ENCODE measurements at places on chromosomes 5 and 9.

DNA sequence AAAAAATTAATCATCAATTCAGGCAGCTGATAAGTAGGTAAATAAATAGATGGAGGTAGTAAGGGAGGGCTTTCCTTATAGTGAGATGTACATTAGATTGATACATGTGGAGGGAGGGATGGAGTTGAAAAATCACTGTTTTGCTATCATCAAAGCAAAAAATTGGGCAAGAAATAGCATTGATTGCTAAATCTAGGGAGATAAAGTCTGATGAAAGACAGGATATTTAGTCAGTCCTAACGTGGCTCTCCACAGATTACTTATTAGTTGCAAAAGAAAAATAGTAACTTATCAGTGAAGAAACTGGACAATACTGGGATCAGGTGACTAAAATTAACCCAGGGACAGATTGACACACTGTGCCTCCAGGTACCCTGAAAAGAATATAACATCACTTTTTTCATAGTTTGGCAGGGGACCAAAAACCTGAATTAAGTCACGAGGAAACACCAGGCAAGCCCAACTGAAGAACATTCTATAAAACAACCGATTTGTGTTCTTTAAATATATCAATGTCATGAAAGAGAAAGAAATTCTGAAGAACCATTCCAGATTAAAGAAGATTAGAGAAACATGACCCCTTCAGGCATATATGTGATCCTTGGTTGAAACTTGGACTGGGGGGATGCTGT, 27.1 kb upstream of the GOLPH3 start:
- DNase-seq = no peak

DNA sequence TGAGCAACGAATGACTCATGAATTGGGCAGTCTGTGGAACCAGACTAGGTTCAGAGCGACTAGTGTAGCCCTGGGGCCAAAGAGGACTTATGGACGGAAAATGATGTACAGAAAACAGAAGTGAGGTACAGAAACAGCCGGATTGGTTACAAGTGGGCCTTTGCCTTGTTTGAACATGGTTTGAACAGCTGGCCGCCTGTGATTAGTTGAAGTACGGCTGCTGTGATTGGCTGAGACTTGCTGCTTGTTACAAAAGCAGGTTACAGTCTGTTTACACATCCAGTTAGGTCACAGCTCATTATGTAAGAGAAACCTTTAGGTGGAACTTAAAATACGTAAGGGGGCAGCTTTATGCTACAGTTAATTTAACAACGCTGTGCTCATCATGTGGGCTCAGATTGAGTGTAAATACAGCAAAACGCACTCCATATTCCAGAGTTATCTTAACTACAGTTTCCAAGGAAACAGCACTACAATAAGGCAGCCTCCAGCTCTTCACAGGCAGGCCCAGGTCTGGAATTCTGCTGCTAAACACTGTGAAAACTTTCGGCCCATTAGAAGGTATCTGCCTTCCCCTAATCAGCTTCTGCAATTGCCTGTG, 6.5 kb downstream of the AMACR start:
- DNase-seq = no peak

DNA sequence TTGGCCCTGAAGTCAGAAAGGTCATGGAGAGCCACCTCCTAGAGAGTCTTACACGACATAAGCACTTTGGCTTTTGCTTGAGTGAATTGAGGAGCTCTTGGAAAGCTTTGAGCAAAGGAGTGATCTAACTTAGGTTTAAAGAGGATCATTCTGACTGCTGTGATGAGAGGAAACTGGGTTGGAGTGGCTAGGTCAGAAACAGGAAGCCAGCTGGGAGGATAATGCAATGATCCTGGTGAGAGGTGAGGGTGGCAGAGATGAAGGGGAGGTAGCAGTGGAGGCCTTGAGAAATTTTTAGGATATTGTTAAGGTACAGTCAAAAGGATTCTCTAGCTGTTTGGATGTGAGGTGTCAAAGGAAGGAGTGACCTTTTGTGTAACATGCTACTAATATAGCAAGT, 32.2 kb upstream of the ROPN1L start:
- DNase-seq = no peak

DNA sequence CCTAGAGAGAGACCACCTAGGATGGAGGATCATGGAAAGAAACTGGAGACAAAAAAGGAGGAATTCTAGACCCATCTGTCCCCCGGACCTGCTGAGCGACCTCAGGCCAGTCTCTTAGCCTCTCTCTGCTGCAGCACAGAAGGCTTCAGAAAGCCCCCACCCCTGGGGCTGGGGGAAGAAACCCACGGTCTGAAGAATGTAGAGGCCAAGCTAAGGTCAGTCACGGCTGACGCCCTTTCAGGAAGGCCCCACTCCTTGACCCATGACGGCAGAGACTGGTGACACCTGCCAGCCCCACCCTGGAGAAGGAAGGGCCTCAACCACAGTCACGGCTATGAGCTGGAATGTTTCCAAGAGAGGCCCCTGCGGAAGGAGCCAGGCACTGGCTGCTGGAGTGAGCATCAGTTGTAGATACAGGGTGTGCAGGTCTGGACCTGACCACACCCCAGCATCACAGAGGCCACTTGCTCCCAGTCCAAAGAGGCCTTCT, 120.5 kb upstream of the BOD1 start:
- DNase-seq = no peak

DNA sequence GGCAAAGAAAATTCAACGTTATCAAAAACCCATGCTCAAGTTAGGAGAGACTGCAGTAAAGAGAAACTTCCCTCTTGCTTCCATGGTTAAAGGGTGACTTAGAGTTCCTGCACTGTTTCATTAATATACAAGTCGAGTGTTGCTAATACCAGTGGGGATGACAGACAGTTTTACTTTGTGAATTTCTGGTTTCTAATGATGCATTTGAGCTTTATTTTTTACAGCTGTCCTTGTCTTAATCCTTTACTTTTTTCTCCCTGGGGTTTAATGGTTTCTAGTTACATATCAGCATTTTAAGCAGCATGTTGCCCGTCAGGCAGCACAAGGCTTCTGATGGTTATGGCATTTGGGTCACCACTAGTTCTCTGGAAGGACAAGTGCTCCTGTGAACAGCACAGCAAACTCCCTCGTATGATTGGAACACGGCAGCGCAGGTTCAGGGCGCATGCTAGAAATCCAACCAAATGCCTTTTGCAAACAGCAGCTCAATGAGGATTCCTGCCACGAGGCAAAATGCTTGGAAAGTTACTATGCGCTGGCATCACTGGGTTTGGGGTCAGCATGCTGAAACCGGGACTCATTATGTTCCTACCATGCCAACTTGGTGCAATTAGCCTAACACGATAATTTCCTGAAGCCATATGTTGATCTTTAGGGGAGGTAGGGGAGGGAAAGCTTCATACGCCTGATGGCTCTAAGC, 463.8 kb downstream of the BNC2 start:
- no peak for DNase-seq

- DNase-seq = no peak
Observed at GRCh38 chr5:12614608-12615007, 710.4 kb upstream of the CTNND2 start.

DNA sequence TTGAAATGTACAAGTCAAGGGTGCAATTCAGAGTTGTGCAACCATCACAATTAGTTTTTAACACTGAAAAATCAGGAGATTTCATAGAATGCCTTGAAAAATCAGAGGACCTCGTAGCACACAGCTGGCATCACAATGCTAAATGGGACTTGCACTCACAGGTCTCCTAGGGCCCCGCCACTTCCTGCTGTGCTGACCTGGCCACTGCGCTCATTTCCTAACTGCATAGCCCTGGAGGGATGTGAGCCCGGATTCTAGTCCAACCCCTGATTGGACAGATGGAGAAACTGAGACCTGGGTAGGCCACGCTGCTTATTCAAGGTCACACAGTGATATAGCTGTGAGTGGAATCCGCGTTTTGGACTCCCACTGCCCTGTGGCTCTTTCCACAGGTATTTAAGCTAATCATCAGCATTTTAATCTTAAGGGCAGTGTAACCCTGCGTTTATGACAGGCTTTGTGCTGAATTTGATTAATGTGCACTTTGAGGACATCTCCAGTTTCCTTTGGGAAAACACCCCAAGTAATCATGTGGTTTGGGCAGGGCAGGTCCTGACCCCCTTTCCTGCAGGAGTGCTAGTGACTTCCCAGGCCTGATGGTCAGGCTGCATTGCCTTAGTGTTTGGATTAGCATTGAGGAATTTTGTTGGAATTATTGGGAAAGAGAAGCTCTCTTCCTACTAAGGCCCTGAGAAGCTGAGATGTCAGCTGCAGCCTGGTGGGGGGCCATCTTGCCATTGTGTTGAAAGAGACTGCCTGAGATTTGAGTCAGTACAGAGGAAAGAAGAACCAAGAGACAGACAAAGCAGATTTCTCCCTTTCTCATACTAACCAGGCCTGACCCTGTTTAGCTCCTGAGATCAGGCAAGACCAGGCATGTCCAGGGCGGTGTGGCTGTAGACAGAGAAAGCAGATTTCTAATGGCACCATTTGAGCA, 36.2 kb downstream of the STC2 start:
- DNase-seq = no peak

DNA sequence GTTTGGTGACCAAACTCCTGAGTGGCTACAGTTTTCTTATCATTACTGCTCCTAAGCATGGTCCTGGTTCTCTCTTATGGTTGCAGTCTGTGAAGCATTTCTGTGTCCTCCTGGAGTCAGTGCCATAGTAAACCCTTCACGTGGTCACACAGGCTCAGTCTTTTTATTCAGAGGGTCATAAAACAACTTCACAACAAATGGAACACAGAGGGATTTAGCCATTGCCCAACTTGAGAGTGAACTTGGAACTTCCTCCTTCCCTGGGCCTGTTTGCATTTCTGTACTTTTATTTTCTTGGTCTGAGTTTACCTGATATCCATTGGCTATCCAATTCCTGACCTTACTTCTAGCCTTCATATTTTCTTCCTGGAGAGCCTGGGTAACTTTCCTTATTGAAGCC, 144.9 kb downstream of the CCDC192 start:
- no peak for DNase-seq

GRCh38 chr5:27788184-27788583, 749.8 kb upstream of the CDH9 start:
- DNase-seq = no peak

GRCh38 chr9:96612105-96612965, 7.3 kb downstream of the CDC14B start:
- DNase-seq = no peak

DNA sequence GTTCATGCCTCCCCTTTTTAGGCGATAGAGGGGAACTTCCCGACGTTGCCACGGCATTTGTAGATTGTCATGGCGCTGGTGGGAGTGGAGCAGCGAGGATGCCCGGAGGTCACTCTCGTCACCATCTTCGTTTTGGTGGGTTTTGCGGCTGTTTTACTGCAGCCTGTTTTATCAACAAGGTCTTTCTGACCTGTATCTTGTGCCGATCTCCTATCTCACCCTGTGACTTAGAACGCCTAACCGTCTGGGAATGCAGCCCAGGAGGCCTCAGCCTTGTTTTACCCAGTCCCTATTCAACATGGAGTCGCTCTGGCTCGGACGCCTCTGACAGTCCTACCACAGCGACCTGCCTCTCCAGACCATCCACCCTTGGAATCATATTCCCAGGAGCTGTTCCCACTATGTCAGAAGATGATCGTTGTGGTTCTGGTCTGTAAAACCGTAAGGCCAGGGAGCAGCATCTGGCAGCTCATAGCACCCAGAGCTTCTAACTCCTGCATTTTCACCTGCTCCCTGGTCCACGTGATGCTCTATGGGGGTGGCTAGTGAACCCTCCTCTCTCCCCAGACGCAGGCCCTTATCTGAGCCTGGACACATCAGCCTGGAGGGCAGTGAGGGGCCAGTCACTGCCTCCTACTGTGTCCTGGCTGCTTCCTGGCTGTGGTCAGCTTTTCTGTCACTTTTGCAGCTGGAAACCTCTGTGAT, 35.1 kb upstream of the CLK4 start:
- no peak for DNase-seq

GRCh38 chr5:91306497-91306896, 76.6 kb downstream of the ARRDC3 start:
- no peak for DNase-seq

DNA sequence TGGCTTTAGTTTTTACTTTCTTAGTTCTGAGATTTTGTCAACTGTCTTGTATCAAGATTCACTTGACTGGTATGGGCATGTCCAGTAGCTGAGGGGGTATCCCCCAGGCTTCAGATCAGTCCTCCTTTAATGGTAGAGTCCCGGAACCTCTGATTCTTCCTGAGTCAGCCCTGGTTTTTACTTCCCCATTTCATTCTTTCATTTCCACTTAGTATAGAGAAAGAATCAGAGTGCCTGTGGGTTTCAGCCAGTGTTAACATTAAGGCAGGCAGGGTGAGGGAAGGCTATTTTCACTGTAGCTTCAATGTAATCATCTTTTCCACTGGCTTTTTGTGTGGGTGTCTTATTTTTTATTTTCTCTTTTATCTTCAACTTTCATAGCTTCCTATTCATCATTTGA, 8.3 kb upstream of the COMMD10 start:
- DNase-seq = no peak

GRCh38 chr5:94847726-94848125, 229.3 kb downstream of the SLF1 start:
- DNase-seq = no peak

DNA sequence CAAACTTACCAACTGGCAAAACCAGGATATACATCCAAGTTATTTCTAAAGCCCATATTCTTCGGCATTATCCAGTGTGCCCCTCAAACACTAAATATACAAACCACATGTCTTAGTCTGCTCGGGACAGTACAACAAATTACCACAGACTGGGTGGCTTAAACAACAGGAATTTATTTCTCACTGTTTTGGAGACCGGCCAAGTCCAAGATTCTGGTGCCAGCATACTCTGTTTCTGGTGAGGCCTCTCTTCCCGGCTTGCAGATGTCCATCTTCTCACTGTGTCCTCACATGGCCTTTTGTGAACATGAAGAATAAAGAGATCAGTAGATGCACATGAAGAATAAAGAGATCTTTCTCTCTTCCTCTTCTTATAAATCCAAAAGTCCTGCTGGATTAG, 12.9 kb upstream of the SLCO6A1 start:
- DNase-seq = no peak

DNA sequence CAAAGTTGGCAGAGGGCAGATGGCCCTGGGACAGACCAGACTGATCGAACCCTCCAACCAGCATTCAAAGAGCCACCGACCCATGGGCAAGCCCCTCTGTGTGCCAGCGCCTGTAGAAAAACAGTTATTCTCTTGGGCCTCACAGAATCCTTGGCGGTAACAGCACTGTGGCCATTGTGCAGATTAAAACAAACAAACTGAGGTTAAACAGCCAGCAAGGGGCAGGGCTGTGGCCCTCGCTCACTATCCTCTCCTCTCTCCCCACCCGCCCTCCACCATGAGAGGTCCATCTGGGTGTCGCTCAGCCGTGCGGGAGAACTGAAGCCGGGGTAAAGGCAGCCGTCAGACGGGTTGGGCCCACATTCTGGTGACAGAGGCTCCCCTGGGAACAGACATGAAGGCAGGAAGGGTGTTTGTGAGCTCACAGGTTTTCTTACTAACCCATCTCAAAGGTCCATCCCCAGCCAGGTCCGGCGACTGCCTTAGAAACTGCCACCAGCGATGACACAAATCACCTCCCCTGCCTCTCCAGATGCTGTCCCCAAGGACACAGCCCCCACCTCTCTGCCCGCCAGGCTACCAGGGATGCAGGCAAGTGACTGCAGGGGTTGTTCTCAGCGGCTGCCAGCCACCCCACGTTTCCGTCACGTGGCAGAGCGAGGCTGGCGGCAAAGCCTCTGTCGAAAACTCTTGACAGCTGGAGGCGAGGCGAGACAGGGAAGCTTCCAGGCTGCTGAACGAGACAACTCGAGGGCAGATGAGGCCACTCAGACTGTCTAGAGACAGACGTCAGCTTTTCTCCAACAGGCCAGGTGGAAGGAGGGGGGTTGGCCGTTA, 75.8 kb upstream of the SARDH start:
- no peak for DNase-seq

GRCh38 chr9:110303133-110303532, 34.5 kb downstream of the TXNDC8 start:
- DNase-seq = no peak

GRCh38 chr5:58708456-58708855, 125.6 kb downstream of the RAB3C start:
- no peak for DNase-seq
